CD8-positive, alpha-beta memory T cell (primary cell): ENCODE measurements at places on chromosomes 16 and 17.

DNA sequence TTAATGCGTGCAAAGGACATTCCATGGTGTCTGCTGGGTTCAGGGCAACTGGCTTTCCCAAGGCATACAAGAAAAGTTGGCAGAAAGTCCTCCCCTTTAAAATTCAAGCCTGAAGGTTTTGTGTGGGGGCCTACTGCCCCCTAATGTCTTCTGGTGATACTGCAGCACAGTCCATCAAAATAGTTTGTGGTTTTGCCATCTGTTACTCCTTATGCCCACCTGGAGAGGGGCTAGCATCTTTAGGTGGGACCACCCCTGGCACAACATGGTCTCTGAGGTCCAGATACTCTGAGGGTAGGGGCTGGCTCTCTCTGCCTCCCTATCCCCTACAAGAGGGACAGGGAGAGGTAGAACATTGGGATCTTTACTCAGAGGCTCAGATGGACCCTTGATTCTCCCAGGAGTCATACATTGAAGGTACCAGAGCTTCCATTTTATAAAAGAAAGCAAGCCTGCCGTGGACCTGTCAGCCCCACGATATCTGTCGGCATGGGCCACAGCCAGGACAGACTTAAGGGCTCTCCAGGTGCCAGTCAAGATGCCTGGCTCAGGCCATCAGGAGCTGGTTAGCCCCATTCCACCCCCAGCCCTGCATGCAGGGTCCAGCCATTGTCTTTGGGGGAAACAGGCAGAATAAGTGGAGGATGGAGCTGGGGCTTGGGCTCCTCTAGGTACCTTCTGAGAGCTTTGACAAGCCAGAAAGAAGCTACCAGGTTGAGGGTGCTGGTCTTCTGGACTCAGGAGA lies 6.3 kb downstream of the ESRP2 start:
- H3K4me3 ChIP-seq = no peak overlapping the region
- H3K27me3 ChIP-seq = no peaks in the 10 kb centered on the region
- H3K4me1 ChIP-seq = peaks cover 32% of the 10 kb centered on the region

DNA sequence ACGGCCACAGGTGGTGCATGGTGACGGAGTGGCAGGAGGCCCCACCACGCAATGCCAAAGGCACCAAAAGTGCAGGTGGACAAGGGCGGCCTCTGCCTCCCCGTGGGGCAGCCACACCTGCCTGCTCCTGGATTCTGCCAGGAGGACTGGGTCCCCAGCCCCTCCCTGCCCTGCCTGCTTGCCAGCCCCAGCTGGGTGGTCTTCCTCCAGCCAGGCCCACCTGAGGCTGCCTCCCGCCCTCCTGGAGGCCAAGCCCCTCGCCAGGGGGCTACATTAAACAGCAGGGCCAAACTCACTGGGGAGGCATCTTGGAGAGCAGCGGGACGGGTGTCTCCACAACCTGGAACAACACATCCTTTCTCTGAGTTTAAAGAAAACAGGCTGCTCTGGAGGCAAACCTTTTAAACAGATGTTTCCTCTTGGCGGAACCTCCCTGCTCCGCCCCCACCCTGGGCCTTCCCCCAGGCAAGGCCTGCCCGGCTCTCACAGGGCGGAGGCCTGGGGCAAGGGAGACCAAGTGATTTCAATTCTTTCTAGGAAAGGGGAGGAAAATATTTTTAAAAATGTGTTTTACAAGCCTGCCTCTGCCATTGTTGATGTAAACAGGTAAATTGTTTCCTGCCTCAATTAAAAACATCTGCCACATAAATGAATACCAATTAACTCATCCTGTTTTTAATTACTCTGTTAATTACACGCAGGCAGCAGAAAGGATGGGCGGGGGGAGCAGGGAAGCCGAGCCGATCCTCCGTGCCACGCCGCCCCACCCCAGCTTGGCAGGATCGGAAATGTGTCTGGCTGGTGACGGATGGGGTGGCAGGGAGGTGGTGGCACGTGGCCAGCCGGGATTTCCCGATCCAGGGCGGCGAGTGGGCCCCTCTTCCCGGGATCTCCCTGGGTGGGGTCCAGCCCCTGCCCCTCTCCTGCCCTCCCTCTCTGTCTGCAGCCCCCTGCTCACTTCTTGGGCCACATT lies 54.4 kb upstream of the PABPN1L start:
- H3K4me1 ChIP-seq = peaks cover 4% of the 10 kb centered on the region
- no peaks in the 10 kb centered on the region for H3K36me3 ChIP-seq
- no peak overlapping the region for H3K4me3 ChIP-seq
- DNase-seq = no peak

DNA sequence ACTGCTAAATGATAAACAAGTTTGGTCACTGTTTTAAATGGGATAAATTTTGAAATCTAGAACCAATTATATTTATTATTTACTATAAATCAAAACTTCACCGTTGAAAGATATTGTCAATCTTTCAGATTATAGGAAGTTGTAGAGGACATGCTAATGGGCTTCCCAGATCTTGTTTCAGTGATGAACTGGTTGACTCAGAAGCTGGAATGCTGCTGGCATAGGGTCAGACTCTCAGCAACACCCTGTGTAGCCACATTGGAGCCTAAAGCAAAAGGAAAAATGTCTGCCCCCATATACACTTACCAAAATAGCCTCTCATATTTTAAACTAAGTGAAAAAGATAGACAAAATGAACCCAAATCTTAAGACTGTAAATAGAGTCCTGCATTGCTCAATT lies 916.9 kb upstream of the SOX9 start:
- H3K27ac ChIP-seq = no peak overlapping the region
- DNase-seq = no peak
- no peak overlapping the region for H3K4me3 ChIP-seq
- no peaks in the 10 kb centered on the region for H3K4me1 ChIP-seq
- H3K27me3 ChIP-seq = no peaks in the 10 kb centered on the region

DNA sequence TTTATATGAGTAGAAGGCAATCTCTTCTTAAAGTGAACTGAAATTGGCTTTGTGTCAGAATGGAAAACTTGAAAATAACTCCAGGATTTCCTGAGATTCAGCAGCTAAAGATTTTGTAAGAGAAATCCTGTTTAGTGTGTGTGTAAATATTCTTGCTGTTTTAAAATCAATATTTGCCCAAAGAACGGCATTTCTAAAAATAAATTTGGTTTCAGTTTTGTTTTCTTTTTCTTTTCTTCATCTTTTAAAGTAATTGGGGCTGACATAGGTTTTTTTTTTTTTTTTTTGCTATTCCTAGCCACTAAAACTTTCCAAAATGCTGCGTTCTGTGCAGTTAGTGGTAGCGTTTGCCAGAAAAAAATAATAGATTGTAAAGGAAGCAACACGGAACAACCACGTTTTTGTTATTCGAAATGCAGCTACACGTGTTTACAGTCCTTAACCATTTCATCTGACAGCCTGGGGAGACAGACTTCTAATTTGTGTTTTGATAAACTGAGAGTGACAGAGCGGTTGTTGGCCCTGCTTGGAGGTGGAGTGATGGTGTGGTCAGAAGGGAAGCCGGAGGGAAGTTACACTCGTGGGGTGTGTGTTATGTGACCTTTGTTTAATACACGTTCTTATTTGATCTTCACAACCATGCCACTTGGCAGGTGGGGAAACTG lies 21.6 kb upstream of the SMPD3 start:
- H3K27ac ChIP-seq = no peak overlapping the region
- DNase-seq = no peak
- H3K4me1 ChIP-seq = peaks cover 39% of the 10 kb centered on the region
- H3K27me3 ChIP-seq = no peaks in the 10 kb centered on the region
- H3K36me3 ChIP-seq = no peaks in the 10 kb centered on the region

- no peaks in the 10 kb centered on the region for H3K36me3 ChIP-seq
- DNase-seq = no peak
- no peaks in the 10 kb centered on the region for H3K27me3 ChIP-seq
- H3K27ac ChIP-seq = no peak overlapping the region
- no peaks in the 10 kb centered on the region for H3K4me1 ChIP-seq
Observed at GRCh38 chr17:33046361-33047255, 55.0 kb downstream of the SPACA3 start.
